ENCODE measurements at places on chromosomes 2 and 18.

GRCh38 chr2:219997341-219997851 is 370.0 kb downstream of the SLC4A3 start:
- no peak for DNase-seq

GRCh38 chr18:12516049-12516630 is 108.4 kb downstream of the PRELID3A start:
- DNase-seq = no peak

GRCh38 chr2:236967499-236967783 is 118.2 kb upstream of the COPS8 start:
- no peak for DNase-seq

GRCh38 chr2:202378662-202379358 is 2.7 kb downstream of the BMPR2 start:
- no peak for DNase-seq

GRCh38 chr2:65067806-65068553 is 11.8 kb downstream of the CEP68 start:
- no peak for DNase-seq

- no peak for DNase-seq
Observed at GRCh38 chr18:25935356-25935755, 155.1 kb downstream of the SS18 start.

- no peak for DNase-seq
Observed at GRCh38 chr18:73038336-73038735, 170.5 kb upstream of the NETO1 start.

GRCh38 chr18:29004921-29005320 is 828.0 kb upstream of the CDH2 start:
- DNase-seq = no peak

DNA sequence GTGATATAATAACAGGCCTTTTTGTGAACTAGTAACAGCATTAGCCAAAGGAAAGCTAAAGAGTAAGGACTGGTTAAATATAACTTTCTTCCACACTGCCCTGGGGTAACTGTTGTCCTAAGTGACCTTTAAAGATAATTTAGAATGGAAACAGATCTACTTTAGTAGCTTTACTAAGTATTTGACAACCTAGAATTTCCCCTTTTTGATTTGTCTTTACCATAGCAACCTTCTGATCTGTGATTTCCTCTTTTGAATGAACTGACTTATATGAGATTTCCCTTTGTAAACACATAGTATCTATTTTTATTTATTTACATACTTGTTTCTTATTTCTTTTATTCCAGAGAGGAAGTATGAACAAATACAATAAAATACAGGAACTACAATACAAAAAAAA is 10.5 kb upstream of the KLF7 start:
- no peak for DNase-seq

GRCh38 chr18:12836551-12836950 is 47.5 kb downstream of the PTPN2 start:
- no peak for DNase-seq

DNA sequence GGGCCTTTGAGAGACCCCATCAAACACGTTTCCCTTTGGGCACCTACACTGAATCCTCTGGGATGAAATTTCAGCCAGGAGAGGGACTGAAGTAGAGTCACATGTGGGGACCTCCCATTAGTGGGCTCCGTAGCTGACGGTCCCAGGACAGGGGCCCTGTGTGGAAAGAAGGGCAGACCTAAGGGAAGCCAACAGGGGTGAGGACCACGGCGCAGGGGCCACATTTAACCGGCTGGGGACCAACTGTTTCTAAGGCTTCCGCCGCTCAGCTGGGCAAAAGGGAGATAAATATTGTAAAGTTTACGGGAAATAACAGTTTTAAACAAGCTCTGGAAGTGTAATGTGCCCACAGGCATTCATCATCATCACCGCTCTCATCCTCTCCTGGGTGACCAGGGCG is 42.7 kb downstream of the RRM2 start:
- DNase-seq = no peak

DNA sequence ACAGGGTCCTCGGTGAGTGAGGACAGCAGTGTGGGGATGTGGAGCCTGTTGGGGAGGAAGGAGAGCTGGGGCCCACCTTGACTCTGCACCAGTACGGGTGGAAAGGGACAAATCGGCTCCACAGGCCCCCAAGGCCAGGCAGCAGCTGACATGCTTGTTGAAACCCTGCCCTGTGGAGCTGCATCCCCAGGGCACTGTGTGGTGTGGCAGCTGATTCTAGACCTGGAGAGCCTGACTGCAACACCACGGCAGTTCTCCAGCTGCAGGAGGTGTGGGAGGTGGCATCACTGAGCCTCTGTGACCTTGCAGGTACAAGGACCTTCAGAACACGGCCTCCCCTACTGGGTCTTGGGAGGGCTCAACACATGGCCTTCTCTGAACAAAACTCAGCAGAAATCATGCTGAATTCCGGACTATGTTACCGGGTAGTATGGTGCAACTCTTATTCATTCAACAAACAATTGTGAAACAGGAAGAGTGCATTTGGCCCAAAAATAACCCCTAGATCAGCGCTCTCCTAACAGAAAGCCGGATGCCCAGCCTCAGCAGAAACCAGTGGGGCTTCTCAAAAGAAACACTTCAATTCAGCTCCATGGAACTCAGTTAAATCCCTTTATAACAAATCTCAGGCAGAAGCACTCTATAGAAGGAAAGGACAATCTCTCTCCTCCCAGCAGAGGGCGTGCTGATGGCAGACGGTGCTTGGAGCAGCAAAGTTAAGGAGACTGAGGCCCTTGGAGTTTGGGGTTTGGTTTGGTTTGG is 104.4 kb upstream of the SALL3 start:
- no peak for DNase-seq

DNA sequence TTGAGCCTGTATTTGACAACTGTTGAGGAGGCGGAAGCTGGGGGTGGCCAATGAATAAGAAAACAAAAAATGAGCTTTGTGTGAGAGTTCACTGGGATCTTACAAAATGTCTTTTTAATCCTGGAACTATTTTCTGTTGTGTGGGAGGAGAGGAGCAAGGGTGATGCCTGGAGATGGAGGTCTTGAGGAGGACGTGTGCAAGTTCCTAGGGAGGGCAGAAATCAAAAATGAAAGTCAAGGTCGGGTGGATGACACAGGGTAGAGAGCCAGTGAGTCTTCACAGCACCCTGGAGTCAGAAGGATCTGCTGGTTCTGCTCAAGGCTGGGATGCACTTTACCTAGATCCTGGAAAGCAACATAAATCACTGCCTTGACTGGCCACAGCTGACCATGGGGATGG is 180.3 kb upstream of the PKDCC start:
- DNase-seq = no peak

- no peak for DNase-seq
Observed at GRCh38 chr2:2926858-2927175, 450.8 kb downstream of the EIPR1 start.

DNA sequence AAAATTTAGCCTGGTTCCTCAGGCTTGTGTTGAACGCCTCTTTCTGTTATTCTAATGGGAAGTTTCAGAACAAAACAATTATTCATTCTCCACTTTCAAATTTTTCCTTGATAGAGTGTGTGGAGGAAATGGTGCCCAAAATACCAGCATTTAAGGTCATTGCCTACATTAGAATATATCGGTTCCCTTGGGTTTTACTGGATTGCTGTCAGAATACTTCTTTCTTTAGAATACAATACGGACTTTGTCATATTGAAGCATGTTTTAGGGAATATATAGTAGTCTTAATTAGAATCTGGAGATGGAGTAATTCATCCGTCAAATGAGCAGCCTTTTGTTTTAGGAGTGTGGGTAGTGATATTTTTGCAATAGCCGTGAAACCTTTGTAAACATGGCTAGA is 13.3 kb downstream of the LIMS1 start:
- DNase-seq = no peak

DNA sequence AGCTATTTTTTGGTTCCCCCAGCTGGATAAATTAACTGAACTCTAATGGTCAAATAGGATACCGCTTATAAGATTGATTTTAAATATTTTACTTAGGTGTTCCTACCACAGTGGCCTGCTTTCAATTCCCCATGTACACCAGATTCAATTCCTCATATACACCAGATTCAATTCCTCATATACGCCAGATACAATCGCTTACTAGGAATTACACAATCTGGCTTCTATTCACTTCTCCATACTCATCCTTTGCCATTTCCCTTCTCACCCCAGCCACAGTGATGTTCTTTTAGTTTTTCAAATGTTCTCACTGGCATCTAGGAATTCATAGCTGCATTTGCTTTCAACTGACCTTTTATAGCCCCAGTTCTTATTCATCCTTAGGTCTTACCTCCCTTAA is 66.5 kb downstream of the SLC40A1 start:
- no peak for DNase-seq

DNA sequence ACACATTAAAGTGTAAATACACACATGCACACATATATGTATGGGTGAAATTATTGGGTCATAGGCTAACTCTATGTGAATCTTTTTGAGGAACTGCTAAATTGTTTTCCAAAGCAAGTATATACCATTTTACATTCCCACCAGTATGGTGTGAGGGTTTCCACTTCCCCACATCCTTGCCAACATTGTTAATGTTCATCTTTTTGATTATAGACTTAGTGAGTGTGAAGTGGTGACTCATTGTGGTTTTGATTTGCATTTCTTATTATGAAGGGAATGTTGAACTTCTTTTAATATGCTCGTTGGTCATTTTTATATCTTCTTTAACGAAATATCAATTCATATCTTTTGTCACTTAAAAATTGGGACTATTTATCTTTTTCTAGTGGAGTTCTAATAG is 181.8 kb upstream of the GCFC2 start:
- DNase-seq = no peak

GRCh38 chr2:195471163-195471562 is 185.9 kb upstream of the SLC39A10 start:
- no peak for DNase-seq

- DNase-seq = no peak
Observed at GRCh38 chr18:72468021-72468710, 76.0 kb downstream of the CBLN2 start.
